ENCODE measurements at places on chromosomes 16 and 17.

DNA sequence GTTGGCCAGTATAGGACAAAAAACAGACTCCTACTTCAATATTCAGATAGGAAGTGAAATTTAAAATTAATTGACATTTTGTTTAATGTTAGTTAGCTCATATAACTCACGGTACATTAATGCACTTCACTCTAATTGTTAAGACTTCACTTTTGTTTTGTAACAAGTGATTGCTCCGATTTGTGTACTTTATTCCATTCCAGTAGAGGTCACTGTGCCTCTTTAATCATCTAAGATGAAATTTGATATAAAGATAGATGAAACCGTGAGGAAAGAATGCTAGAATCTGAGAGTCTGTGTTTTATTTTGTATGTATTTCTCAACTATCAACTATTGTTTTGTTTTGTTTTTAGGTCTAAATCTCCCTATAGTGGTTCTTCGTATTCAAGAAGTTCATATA lies 29.0 kb downstream of the RBBP6 start:
- DNase-seq = no peak

- DNase-seq = no peak
Observed at GRCh38 chr17:15250135-15250860, 14.8 kb downstream of the PMP22 start.

DNA sequence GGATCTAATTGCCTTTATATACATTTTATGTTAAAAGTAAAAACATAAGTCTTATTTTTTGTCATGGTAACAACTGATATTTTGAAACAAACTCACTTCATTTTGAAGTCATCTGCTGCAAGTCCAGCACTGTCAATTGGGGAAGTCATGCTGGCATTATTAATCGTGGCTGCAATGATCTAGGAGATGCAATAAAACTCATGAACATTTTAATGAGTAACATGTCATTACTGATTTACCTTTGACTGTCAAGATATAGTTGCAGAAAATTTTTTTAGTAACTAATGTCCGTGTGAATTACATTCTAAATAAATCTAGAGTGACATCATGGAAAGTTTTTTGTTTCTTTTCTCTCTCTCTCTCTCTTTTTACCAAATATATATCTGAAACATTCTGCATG lies 17.3 kb upstream of the KRT24 start:
- no peak for DNase-seq

GRCh38 chr17:8649157-8650118 lies 18.9 kb upstream of the MYH10 start:
- no peak for DNase-seq

DNA sequence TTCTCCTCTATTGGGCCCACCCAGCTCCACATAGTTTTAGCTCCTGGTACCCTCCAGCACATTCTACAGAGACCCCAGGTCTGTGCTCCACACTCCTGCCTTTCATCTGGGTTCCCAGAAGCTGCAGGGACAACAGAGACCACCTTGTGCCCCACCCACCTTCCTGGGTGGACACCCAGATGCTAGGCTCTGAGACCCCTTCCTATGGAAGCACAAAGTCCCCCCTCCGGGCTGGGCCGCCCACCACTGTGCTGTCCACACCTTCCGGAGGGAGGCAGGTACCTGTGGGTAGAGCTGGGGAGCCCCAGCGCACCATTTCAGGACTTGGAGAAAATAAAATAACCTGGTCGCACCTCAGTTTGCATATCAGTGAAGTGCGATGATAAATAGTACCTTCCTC lies 224.9 kb upstream of the FOXF1 start:
- no peak for DNase-seq

DNA sequence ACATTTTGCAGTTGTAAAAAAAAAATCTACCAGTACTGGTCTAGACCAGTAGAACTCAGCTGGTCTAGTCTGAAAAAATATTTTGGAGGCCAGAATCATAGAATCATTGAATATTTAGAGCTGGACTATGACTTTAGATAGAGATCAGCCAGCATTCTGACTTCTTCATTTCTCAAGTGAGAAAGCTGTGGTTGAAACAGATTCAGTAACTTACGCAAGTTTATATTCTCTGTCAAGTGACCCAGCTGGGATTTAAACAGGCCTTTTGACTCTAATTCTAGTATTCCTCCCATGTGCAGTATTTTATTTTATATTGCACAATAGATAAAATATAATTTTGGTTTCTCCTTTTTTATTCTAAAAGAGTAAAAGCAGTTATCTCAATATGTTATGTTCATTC lies 4.9 kb downstream of the TNRC6A start:
- no peak for DNase-seq

- no peak for DNase-seq
Observed at GRCh38 chr17:47948706-47949196, 7.4 kb downstream of the PNPO start.

DNA sequence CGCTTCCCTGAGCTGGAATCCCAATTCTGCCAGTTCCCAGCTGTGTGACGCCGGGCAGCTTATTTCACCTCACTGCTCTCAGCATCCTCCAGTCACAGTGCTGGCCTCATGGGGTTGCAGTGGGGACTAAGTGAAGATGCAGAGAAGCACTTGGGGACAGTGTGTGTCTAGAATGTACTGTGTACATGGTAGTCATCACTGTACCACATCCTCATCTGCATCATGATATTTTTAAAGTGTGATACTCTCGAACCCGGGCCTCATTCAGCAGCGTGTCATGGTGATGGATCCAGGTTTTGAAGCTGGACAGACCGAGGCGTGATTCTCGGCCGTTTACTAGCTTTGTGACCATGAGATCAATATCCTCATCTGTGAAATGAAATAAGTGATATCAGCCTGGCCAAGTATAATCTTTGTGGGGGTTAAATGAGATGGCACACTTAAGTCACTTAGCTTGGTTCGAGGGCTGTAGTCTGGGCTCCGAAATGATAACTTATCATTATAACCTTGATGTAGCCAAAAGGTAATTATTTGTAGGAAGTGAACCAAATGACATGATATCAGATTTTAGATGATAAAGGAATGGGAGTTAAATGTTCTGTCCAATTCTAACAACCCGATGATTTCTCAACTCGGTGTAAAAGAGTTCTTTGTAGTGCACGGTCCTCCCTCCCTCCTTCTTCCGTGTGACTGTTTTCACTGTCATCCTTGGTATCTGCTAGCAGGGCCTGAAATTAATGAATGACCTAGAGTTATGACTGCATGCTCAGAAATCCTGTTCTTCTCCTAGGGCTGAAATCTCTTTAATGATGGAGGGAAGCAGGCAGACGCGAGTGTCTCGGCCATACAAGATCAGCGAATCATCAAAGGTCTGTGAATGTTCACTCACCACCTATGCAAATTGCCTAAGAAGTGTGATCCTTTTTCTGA lies 2.0 kb downstream of the KLHL36 start:
- DNase-seq = no peak

- no peak for DNase-seq
Observed at GRCh38 chr16:16780588-16780987, 401.6 kb downstream of the NPIPA7 start.

DNA sequence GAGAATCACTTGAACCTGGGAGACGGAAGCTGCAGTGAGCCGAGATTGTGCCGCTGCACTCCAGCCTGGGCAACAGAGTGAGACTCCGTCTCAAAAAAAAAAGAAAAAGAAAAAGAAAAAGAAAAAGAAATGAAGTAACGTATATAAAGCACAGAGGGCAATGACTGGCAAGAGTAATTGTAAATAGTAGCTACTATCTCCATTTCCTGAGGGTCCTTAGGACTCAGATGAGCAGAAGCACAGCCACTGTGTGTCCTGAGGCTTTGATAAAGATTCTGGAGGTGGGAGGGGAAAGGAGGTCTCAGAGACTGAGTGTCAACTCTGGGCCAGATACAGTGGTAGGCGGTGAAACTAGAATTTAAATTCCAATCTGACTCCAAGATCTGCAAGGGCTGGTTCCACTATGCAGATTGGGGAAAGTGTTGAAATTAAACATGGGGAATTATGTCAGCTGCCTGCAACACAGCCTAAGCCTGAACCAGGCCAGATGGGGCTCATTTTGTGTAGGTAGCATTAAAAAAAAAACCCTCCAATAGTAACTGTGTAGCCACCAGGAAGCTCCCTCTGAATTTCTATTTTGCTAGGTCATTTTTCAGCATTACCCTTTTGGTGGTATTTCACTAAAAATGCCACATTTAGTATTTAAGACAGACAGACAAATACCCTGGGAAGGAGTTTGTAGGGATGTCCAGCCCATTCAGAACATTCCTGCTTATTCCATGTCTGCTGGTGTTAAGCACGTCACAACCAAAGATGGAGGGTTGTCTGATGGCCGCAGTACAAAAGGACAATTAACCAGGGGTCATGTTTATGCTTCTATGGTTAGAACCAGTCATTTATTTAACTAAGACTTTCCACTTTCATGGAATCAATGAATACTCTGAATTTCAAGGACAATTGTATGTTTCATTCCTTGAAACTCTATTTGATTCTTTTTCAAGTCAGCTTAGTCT lies 46.1 kb downstream of the TBX4 start:
- DNase-seq = no peak

DNA sequence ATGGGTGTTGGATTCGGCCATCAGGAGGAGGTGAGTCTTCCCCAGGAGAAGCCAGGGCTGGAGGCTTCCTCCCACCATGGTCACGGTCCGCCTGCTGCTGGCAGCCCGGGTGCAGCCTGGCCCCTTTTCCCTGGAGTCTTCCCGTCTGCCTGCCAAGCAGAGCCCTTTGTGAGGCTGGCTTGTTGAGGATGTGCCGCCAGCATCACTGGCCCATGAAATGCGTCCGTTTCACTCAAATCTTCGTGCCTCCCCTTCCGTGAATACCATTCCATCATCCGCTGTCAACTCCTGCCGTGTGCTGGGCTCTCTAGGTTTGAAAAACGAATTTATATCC lies 9.6 kb downstream of the VPS4A start:
- DNase-seq = no peak

GRCh38 chr16:73015612-73016487 lies 32.1 kb downstream of the ZFHX3 start:
- no peak for DNase-seq

GRCh38 chr16:81767987-81768592 lies 11.0 kb upstream of the PLCG2 start:
- DNase-seq = no peak

GRCh38 chr17:2782055-2782454 lies 14.2 kb upstream of the RAP1GAP2 start:
- no peak for DNase-seq

DNA sequence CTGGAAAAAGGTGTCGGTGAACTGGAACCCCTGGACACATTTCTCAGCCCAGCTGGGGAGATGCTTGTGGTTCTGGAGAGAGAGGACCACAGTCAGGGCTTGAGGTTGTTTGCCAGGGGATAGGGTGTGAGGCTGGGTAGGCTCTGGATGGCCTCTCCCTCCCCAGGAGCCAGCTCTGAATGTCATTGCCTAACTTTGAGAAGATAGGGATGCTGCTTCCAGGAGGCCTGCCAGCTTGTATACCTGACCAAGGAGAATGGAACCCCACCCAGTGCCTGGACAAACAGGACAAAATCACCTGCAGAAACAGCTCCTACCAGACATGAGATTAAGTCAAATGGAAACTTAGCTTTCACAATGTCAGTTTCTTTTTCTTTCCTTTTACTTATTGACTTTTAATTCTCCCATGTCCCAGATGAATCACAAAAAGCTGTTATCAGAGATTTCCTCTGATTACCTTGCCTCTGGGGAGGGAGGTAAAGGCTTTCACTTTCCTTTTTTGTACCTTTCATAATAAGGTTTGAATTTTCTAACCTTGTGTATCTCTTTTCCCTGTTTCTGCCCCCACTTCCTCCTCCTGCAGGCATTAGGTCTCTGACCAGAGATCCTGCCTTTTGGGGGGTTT lies 29.8 kb upstream of the PLLP start:
- no peak for DNase-seq

DNA sequence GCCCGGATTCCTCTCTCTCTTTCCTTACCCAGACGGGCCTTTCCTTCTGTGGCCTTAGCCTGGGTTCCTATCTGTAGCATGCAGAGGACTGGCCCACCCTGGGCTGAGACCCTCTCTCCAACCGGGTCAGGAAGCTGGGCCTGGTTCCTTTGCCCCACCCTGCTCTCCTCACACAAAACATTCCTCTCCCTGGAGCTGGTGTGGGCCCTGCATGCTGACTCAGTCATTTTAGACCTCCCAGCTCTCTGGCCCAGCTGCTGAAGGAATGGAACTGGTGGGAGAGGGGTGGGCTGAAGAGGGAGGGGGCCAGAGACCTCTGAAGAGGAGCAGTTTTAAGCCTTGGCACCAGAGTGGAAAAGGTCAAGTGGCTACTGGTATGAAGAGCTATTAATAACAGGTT lies 957 bp downstream of the MYL4 start:
- DNase-seq = no peak

DNA sequence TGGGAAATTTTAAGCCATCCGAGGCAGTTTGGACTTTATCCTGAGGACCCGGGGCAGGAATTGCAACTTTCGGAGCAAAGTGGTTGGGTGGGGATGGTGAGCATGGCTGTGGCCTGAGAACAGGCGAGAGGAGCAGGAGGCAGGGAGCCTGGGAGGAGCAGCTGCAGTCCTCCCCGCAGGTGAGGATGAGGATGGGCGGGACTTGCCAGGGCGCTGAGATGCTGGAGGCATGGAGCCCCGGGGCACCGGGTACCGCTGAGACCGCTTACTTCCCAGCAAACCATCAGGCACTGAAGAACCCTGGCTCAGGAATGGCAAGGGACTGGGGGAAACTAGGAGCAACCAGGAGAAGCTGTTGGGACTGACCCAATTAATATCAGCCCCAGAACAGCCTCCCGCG lies 210.8 kb downstream of the GSG1L start:
- DNase-seq = no peak

DNA sequence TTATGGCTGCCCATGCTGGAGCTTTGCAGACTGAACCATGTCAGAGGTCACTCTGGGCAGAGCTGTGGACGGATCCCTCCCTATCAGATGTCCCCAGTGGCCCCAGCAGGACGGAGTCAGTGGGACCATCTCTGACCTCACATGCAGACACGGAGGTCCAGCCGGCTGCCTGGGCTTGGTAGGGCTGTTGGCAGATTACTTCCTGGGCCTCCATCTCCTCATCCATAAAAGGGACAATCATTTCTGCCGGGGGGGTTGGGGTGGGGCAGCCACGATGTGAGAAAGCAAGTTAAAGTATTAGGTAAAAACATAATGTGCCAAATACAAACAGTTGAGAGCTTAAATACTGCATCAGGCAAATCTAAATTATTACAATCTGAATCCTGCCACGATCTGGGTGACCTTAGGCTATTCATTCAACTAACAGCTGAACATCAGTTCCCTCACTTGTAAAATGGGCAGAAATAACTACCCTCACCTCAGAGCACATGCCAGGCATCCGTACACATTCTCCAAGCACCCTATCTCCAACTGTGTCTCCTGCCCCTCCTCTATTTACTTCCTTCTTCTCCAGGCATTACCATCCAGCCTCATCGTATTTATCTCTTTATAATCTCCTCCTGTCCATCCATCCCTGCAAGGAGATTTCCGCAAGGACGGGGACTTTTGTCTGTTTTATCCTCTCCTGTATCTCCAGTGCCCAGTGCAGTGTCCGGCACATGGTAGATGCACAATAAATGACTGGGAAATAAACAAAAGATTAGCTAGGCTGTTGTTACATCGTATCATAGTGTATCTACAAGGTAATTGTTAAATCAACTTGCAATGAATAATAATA lies 192.3 kb upstream of the FOXF1 start:
- DNase-seq = no peak
